Endothelial cell (in vitro differentiated cells): ENCODE measurements at places on chromosomes 3 and 15. TPM values are rescaled to one million over a fixed set of nuclear protein-coding genes. Genes with fewer than 3 reads are reported as not detected.

DNA sequence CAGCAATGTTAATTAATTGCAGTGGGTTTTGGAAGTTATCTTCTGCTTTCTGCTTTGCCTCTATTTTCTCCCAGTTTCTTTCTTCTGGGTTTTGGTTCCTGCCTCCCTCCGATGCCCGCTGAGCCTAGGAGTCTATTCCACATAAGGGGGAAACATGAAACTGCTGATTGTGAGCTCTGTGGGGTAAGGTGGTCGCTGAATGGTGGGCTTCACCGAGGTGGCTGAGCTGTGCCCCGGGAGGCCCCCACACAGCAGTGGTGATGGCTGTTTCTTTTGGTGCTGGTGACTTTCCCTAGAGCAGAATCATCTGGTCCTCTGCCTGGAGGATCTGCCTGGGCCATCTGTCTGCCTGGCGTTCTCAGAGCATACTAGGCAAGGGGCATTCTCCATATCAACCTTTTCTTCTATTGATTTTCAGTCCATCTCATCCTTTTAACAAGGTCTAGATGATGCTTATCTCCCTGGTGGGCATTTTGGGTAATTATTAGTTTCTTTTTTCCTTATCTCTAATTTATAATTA, 68.8 kb upstream of the ATP2B2 start:
- DNase-seq: no peak
- H3K4me3 ChIP-seq: no peak overlapping the region
- H3K27ac ChIP-seq: no peak overlapping the region
- H3K36me3 ChIP-seq: no peaks in the 10 kb centered on the region
- H3K27me3 ChIP-seq: no peaks in the 10 kb centered on the region

DNA sequence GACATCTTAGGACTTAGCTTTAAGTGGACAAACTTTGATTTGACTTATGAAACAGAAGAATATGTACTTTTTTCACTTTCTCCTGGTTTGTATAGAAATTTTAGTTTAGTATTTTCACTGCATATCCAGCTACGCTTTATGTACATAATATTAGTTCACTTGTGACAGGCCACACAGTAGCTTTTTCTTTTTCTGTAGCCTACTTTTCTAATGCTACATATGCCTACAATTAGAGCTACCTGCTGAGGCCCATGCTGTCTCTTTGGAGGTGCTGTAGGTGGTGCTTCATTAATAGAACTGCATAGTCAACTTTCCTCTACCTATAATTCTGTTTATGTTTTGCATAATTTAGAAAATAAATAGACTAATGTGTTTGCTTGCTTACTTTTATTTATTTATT, 191.6 kb downstream of the NLGN1 start:
- peaks cover 15% of the 10 kb centered on the region for H3K4me1 ChIP-seq
- no peak overlapping the region for H3K27ac ChIP-seq
- no peak for DNase-seq
- no peak overlapping the region for H3K4me3 ChIP-seq
- no peaks in the 10 kb centered on the region for H3K36me3 ChIP-seq
- H3K27me3 ChIP-seq: no peaks in the 10 kb centered on the region

DNA sequence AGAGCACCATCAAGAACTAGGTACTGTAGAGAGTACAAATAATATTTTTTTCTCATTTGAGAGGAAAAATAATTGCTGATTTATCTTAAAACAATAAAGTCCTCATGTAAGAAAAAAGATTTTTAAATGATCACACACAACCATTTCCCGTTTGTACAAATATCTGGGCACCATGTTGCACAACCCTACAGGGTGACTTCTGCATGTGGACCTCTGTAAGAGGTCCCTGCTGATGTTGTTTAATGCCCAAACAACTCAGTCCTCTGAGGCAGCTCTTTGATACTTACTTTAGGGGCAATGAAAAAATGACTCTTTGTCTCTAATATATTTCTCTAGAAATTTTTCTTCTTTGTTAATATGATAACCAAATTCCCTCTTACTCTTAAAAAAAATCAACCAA, 168.1 kb upstream of the SATB1 start:
- no peak overlapping the region for H3K4me3 ChIP-seq
- H3K36me3 ChIP-seq: no peaks in the 10 kb centered on the region
- H3K27me3 ChIP-seq: no peaks in the 10 kb centered on the region
- H3K4me1 ChIP-seq: peaks cover 9% of the 10 kb centered on the region
- no peak overlapping the region for H3K27ac ChIP-seq

- H3K27me3 ChIP-seq: peaks cover 2% of the 10 kb centered on the region
- no peak overlapping the region for H3K27ac ChIP-seq
- peaks cover 3% of the 10 kb centered on the region for H3K4me1 ChIP-seq
- H3K4me3 ChIP-seq: no peak overlapping the region
- peaks cover 3% of the 10 kb centered on the region for H3K36me3 ChIP-seq
- no peak for DNase-seq
Measured at GRCh38 chr3:176987901-176988650, 209.2 kb downstream of the TBL1XR1 start.

DNA sequence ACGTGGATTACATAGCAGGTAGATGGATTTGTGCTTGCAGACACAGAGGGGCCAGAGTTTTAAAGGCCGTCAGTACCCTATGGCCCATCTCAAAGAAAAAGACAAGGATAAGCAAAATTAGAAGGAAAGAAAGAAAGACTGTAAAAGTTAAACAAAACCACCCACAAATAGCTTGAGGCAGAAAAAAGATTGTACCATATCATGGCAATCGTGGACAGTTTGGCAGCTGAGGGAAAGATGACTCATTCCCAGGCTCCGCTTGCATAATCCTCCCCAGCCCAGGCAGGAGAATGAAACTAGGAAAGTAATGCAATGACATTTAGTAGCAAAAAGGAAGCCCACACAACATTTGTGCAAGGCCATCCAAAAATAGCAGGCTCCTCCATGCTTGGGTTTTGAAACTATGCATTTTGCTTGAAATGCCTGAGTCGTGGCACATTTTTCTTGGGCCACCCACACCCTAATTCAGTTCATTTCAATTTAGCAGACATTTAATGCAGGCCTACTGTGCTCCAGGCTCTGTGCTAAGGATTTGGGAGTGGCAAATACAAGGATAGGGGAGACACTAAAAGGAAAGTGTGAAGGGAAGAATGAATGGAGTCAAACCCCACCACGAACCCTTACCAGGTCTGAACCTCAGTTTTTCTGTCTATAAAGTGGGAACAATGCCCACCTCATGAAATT, 40.9 kb upstream of the SMAD3 start:
- no peak overlapping the region for H3K4me3 ChIP-seq
- H3K27me3 ChIP-seq: peaks cover 2% of the 10 kb centered on the region
- H3K27ac ChIP-seq: no peak overlapping the region
- H3K36me3 ChIP-seq: no peaks in the 10 kb centered on the region
- peaks cover 25% of the 10 kb centered on the region for H3K4me1 ChIP-seq

- no peaks in the 10 kb centered on the region for H3K36me3 ChIP-seq
- H3K4me3 ChIP-seq: no peak overlapping the region
- DNase-seq: no peak
- peaks cover 4% of the 10 kb centered on the region for H3K27me3 ChIP-seq
- no peak overlapping the region for H3K27ac ChIP-seq
Measured at GRCh38 chr15:40691737-40692136, 3.2 kb upstream of the RAD51 start.

DNA sequence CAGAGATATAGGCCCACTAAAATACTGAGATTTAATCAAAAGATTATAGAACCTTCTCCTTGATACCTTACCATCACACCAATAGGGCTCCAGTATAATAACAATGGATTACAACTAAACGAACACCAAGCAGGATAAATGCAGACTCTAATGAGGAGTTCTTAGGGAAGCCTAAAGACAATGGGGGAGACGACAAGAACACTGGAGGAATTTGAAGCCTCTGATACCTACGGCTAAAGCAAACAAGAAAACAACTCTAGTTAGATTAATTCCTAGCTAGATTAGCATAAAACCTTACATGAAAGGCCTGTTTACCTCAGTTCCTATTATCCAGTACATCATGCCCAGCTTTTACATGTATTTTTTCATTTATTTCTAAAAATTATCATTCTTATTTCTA, 35.1 kb downstream of the NGLY1 start:
- no peak overlapping the region for H3K27ac ChIP-seq
- peaks cover 6% of the 10 kb centered on the region for H3K4me1 ChIP-seq
- H3K36me3 ChIP-seq: peaks cover 18% of the 10 kb centered on the region
- H3K27me3 ChIP-seq: peaks cover 2% of the 10 kb centered on the region

- peaks cover 5% of the 10 kb centered on the region for H3K27me3 ChIP-seq
- H3K4me1 ChIP-seq: peaks cover 24% of the 10 kb centered on the region
- peaks cover 9% of the 10 kb centered on the region for H3K36me3 ChIP-seq
- H3K27ac ChIP-seq: peak overlapping the region; percentile 20
Measured at GRCh38 chr15:85534031-85534430, 153.6 kb downstream of the AKAP13 start.

GRCh38 chr3:69033470-69033869, 18.7 kb downstream of the TMF1 start:
- peaks cover 33% of the 10 kb centered on the region for H3K36me3 ChIP-seq
- H3K27ac ChIP-seq: no peak overlapping the region
- no peak overlapping the region for H3K4me3 ChIP-seq
- DNase-seq: no peak

DNA sequence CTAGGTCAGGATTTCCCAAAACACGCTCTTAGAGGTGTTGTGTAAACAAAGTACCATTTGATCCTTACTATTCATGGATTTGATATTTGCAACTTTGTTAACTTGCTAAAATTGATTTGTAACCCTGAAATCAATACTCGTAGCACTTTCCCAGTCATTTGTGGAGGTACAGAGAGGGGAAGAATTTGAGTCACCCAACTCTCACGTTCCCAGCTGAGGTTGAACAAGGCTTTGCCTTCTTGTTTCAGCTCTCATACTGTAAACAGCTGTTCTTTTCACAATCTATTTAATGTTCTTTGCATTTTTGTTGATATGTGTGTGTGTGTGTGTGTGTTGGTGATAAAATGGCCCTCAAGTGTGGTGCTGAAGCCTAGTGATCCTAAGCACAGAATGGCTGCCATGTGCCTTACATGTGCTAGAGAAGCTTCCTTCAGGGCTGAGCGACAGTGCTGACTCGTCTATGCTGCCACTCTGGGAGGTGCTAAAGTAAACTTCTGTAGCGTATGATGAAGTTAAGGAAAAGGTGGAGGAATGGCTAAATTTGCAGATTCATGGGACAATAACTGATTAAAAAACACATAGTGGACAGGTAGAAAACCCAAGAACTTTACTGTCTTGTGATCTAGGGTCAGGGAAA, 173.2 kb downstream of the APBA2 start:
- H3K27me3 ChIP-seq: peaks cover 8% of the 10 kb centered on the region
- no peak overlapping the region for H3K27ac ChIP-seq
- H3K36me3 ChIP-seq: peaks cover 11% of the 10 kb centered on the region
- H3K4me1 ChIP-seq: no peaks in the 10 kb centered on the region
- DNase-seq: no peak

DNA sequence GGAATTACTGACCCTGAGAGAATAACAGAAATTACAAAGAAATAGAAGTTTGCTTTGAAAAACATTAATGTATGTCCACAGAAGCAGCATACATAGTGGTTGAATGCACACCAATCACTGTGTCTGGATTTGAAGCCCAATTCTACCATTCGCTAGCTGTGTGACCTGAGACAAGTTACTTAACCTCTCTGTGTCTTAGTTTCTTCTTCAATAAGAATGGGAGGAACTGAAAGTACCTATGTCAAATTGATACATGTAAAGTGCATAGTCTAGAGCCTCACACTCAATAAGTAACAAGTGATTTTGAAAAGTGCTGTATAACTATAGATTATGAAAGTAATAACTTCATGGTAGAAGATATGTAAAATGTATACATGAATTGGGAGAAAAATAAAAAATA, 457.8 kb downstream of the FOXP1 start:
- no peaks in the 10 kb centered on the region for H3K27me3 ChIP-seq
- H3K4me3 ChIP-seq: no peak overlapping the region
- DNase-seq: no peak
- H3K4me1 ChIP-seq: peaks cover 25% of the 10 kb centered on the region
- no peak overlapping the region for H3K27ac ChIP-seq
- no peaks in the 10 kb centered on the region for H3K36me3 ChIP-seq

- H3K27ac ChIP-seq: no peak overlapping the region
- peaks cover 3% of the 10 kb centered on the region for H3K27me3 ChIP-seq
Measured at GRCh38 chr3:30428251-30428650, 178.2 kb upstream of the TGFBR2 start.

DNA sequence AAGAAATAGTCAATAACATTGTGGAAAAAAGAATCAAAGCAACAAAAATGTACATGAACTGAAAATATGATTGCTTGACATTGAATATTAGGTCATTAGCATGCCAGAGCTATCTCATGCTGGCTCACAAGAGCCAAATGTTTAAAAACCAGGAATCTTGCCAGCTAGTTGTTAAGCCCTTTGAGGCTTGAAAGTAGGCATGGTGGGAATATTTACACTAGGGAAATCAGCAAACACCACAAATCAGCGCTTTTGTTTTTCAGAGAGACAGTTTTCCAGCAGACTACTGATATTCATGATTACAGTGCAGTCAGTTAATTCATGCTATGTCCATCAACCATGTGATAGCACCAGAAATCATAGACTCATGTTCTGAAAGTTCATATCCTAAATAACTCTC, 144.8 kb downstream of the ARPP21 start:
- no peaks in the 10 kb centered on the region for H3K36me3 ChIP-seq
- H3K4me1 ChIP-seq: peaks cover 3% of the 10 kb centered on the region
- no peaks in the 10 kb centered on the region for H3K27me3 ChIP-seq
- H3K27ac ChIP-seq: no peak overlapping the region
- no peak overlapping the region for H3K4me3 ChIP-seq

DNA sequence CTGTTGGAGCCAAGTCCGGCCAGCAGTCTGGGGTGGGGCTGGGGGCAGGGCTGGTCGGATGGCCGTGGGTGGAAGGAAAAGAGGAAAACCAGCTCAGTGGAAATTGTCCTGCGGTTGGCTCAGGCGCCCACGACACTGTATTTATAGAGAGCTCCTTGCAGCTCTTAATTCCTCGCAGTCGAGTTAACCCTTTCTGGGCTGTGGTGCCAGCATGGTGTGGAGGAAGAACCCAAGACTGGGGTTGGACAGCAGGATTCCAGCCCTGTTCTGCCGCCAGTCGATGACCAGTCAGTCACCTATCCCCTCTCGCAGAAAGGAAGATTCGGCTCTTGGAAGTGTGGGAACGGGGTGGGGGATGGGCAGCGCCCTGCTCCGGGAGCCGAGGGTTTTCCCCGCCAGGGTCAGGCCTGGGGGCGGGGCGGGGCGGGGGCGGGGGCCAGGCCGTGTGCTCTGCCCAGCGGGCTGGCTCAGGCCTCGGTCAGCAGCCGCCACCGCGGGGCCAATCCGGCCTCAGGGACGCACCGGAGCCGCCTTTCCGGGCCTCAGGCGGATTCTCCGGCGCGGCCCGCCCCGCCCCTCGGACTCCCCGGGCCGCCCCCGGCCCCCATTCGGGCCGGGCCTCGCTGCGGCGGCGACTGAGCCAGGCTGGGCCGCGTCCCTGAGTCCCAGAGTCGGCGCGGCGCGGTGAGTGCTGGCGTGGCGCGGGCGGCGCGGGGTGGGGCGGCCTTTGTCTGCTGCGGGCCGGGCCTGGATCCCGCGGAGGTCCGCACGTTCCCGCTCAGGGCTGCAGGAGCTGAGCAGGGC, at the start of gene CD276:
Gene CD276, plus strand, starts transcription at position 607 of the 804 bp plus-strand sequence. CDS start 15,257 bp downstream, outside the sequence.
- H3K36me3 ChIP-seq: peaks cover 8% of the 10 kb centered on the region
- H3K4me1 ChIP-seq: peaks cover 59% of the 10 kb centered on the region
- H3K27ac ChIP-seq: peak within 1 kb of the TSS; percentile 89
- peak within 1 kb of the TSS; percentile 94 for H3K4me3 ChIP-seq
- DNase-seq: peak; percentile 77

Gene ZPLD1
- not detected for total RNA-seq

Gene CD80
- total RNA-seq: not detected

Gene ACSBG1
- total RNA-seq: 0.13 TPM

Gene SAMD7
- total RNA-seq: not detected

Gene INKA1
- 57.6 TPM for total RNA-seq

Gene BCHE
- total RNA-seq: 3.1 TPM

Gene CCRL2
- 1.4 TPM for total RNA-seq

Gene SYNPR
- not detected for total RNA-seq

Gene SMCO1
- not detected for total RNA-seq

Gene BHLHE40
- 15.2 TPM for total RNA-seq

Gene SPG11
- total RNA-seq: 37.1 TPM

Gene RTP3
- total RNA-seq: not detected

Gene IL17RB
- total RNA-seq: 0.33 TPM
